ENCODE measurements at places on chromosomes 3 and 15.
A peak's percentile ranks its signal among the peaks of the same experiment; 100 is the strongest.

GRCh38 chr3:126848991-126849390 lies 133.9 kb upstream of the PLXNA1 start:
- DNase-seq: no peak

GRCh38 chr3:16723978-16724377 lies 118.8 kb upstream of the DAZL start:
- no peak for DNase-seq

DNA sequence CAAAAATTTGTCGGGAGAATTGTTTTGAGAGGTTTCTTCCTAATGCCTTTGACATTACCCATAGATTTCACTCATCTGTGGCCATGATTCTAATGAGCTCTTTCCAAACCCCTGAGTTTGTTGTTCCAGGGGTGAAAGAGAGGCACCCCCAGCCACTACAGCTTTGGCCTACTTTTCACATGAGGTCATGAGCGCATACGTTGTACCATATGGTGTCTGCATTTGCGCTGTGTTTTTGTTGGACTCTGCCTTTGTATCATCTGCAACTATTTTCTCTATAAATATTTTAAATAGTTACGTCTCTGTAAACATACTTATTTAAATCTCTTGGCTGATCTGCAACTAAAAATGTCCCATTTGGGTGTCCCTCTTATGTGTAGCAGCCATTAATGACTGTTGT lies 107.9 kb downstream of the LRTM1 start:
- no peak for DNase-seq

GRCh38 chr3:172647823-172648222 lies 63.0 kb downstream of the NCEH1 start:
- peak; percentile 73 for DNase-seq

DNA sequence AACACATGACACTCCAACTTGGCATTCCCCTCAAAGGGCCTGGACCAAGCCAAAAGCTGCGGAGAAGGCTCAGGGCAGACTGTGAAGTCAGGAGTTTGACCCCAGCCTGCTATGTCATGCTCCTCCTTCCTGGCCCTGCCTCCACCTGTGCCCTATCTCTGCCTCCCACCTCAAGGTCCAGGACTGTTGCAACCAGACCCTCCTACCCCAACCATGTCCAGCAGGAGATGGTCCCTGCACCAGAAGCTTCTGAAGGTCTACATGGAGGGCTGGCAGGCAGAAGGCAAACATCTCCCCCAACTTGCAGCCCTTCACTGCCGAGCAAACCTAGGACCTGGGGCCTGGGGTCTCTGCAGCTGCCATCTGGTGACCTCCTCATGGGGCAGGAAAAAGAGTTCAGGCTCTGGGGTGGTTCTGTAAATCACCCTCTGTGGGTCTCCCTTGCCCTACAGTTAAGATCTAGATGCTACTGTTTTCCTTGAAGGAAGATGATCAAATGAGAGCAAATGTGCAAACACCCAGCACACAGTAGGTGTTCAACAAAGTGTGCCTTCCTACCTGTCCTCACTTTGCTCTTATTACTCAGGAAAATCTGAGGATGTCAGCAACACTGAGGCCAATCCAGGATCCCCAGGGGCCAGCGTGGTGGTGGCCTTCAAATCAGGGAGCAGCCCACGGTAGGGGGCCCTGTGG lies 11.5 kb upstream of the CSK start:
- no peak for DNase-seq
